ENCODE measurements at places on chromosomes 4 and X. TPM values are rescaled to one million over a fixed set of nuclear protein-coding genes. Genes with fewer than 3 reads are reported as not detected.

GRCh38 chr4:42344309-42344708 is 53.0 kb upstream of the SHISA3 start:
- H3K4me1 ChIP-seq: peaks cover 23% of the 10 kb centered on the region
- no peaks in the 10 kb centered on the region for H3K27me3 ChIP-seq
- no peak overlapping the region for H3K4me3 ChIP-seq

DNA sequence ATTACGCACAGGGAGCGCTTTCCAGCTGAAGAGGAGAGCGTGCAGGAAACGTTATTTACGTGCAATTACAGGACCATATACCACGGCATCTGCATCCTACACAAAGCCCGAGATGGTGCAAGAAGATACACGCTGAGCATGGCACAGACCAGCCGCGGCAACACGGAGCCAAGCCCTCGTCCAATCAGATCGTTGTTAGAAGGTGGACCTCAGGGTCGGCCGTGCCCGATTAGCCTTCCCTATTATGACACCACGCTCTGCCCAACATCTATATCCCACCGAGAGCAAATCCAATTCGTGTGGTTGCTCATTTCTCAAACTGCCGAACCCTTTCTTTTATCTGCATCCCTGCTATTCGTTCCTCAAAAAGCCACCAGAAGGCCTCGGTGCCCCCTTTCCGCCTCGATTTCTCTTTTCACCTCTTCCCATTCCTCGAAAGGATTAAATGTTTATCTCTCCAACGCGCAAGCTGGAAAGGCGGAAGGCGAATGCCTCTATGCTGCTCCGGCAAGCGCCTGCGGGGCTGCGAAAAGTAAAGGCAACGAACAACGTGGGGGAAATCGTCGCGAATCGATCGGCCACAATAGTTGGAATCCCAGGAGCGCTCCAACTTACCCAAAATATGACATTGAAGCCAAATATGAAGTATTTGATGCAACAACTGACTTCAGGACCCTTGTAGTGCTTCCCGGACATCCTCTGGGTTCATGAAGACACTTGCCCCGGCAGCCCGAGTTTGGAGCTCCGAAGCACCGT is 702 bp downstream of the TSPAN5 start:
- H3K27ac ChIP-seq: peak overlapping the region; percentile 94
- no peaks in the 10 kb centered on the region for H3K36me3 ChIP-seq
- peaks cover 69% of the 10 kb centered on the region for H3K4me1 ChIP-seq
- peak; percentile 83 for DNase-seq
- no peaks in the 10 kb centered on the region for H3K27me3 ChIP-seq

DNA sequence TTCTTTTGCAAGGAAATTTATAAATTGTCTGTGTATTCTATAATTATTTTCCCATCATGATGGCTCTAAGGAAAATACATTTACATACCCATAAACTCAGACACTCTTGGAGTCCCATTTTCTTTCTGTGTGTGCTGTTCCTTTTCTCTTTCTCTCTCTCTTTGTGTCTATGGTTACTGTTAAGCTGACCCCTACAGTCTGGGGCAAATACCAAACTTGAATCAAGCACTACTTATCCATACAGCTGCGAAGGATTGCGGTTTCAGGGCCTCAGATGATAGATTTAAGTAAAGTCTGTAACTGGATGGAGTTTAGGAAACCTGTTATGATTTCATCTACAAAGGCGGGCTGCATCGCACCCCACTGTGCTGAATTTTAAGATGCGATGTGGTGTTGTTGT is 150.2 kb downstream of the SHROOM3 start:
- H3K36me3 ChIP-seq: no peaks in the 10 kb centered on the region
- H3K27me3 ChIP-seq: no peaks in the 10 kb centered on the region
- H3K4me1 ChIP-seq: no peaks in the 10 kb centered on the region
- no peak for DNase-seq
- H3K4me3 ChIP-seq: no peak overlapping the region
- no peak overlapping the region for H3K27ac ChIP-seq

GRCh38 chr4:107619731-107620130 is 100.3 kb downstream of the PAPSS1 start:
- H3K27ac ChIP-seq: no peak overlapping the region
- no peaks in the 10 kb centered on the region for H3K36me3 ChIP-seq
- H3K4me3 ChIP-seq: no peak overlapping the region
- no peak for DNase-seq
- H3K4me1 ChIP-seq: no peaks in the 10 kb centered on the region

DNA sequence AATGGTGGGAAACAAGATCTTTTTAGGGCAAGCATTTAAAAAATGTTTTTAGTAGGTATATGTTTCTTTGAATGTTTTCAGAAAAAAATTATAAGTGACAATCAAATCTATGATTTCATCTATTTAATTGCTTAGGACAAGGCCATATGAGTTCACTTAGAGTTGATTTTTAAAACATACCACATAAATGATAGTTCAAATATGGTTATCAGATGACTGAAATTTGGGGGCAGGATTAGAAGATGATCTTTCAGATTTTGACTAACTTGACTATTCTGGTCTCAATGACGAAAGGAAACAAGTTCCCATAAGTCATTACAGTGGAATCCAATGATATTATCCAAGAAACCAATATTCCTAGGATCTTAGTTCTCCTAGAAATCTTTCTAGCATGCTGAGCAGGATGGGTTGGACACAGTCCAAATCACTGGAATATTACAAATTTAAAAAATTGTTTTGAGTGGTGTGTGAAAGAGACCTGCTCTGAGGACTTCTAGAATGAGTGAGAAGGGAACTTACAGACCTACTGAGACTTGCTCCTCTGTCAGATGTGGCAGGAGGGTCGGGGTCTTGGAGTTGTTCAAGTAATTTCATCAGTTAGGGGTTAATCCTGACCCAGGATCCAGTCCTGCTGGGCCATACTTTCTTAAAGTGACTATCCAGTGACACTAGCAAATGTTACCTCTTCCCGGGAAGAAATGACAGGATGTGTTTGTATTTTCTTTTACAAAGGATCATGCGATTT is 20.0 kb downstream of the RHOH start:
- H3K4me3 ChIP-seq: no peak overlapping the region
- DNase-seq: no peak
- no peak overlapping the region for H3K27ac ChIP-seq
- H3K27me3 ChIP-seq: peaks cover 1% of the 10 kb centered on the region
- H3K4me1 ChIP-seq: no peaks in the 10 kb centered on the region
- H3K36me3 ChIP-seq: no peaks in the 10 kb centered on the region

- H3K36me3 ChIP-seq: no peaks in the 10 kb centered on the region
- no peak overlapping the region for H3K4me3 ChIP-seq
- no peaks in the 10 kb centered on the region for H3K4me1 ChIP-seq
- no peak overlapping the region for H3K27ac ChIP-seq
- no peak for DNase-seq
- H3K27me3 ChIP-seq: no peaks in the 10 kb centered on the region
Observed at GRCh38 chrX:56987741-56988140, 7.6 kb downstream of the SPIN3 start.

- DNase-seq: no peak
- H3K4me1 ChIP-seq: no peaks in the 10 kb centered on the region
- no peaks in the 10 kb centered on the region for H3K27me3 ChIP-seq
- no peak overlapping the region for H3K27ac ChIP-seq
- no peaks in the 10 kb centered on the region for H3K36me3 ChIP-seq
- no peak overlapping the region for H3K4me3 ChIP-seq
Observed at GRCh38 chrX:124827258-124827845, 481.0 kb downstream of the SH2D1A start.

GRCh38 chr4:80187677-80188076 is 9.6 kb upstream of the PRDM8 start:
- no peak overlapping the region for H3K27ac ChIP-seq
- no peaks in the 10 kb centered on the region for H3K36me3 ChIP-seq
- peaks cover 26% of the 10 kb centered on the region for H3K4me1 ChIP-seq
- DNase-seq: no peak

GRCh38 chrX:1147611-1148515 is 64.6 kb downstream of the CRLF2 start:
- DNase-seq: no peak
- no peak overlapping the region for H3K4me3 ChIP-seq
- no peak overlapping the region for H3K27ac ChIP-seq

DNA sequence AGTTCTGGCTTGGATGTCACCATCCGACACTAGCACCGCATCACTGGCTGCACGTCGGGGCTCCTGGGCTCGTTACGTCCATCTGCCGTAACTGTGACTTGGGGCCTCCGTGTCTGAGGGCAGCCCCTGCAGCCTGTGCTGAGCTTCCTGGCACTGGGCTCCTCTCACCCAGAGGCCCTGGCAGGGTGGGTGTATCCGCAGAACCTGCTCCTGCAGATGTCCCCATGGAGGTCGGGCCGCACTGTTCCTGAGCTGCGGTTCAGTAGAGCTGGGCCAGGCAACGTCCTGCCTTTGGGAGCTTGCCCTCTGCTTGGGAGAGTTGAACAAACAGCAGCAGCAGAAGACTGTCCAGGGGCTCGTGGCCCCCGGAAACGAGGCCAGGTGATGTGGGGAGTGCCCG is 71.4 kb downstream of the RGS12 start:
- no peak for DNase-seq
- no peak overlapping the region for H3K27ac ChIP-seq
- H3K27me3 ChIP-seq: no peaks in the 10 kb centered on the region
- H3K36me3 ChIP-seq: no peaks in the 10 kb centered on the region

- H3K36me3 ChIP-seq: no peaks in the 10 kb centered on the region
- H3K27me3 ChIP-seq: no peaks in the 10 kb centered on the region
- H3K4me3 ChIP-seq: no peak overlapping the region
- no peak overlapping the region for H3K27ac ChIP-seq
Observed at GRCh38 chrX:42070866-42071265, 147.5 kb upstream of the CASK start.

GRCh38 chr4:185656467-185656931 is 121.2 kb upstream of the PDLIM3 start:
- H3K4me3 ChIP-seq: peak overlapping the region; percentile 5
- peak; percentile 61 for DNase-seq
- H3K27me3 ChIP-seq: no peaks in the 10 kb centered on the region
- H3K4me1 ChIP-seq: peaks cover 4% of the 10 kb centered on the region
- no peak overlapping the region for H3K27ac ChIP-seq

GRCh38 chr4:161581262-161582230 is 582.3 kb downstream of the FSTL5 start:
- H3K4me3 ChIP-seq: no peak overlapping the region
- no peak for DNase-seq
- no peaks in the 10 kb centered on the region for H3K36me3 ChIP-seq
- H3K27ac ChIP-seq: no peak overlapping the region
- H3K27me3 ChIP-seq: no peaks in the 10 kb centered on the region
- H3K4me1 ChIP-seq: peaks cover 21% of the 10 kb centered on the region

DNA sequence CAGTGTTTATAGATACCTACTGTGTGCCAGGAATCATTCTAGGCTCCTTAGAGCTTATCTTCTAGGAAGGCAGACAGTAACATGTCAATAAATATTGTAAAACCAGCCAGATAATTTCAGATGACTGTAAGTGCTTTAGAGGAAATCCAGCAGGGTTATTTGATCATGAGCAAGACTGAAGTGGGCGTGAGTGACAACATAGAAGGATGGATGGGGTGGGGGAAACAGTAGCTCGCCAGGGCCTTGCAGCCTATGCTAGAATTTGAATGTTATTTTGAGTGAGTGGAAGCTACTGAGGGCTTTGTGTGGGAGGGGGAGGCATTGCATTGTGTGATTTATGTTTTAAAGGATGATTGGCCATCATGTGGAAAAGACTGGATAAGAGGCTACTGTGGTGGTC is 6.7 kb downstream of the SRD5A3 start:
- peaks cover 5% of the 10 kb centered on the region for H3K4me1 ChIP-seq
- no peak for DNase-seq
- no peaks in the 10 kb centered on the region for H3K27me3 ChIP-seq
- H3K4me3 ChIP-seq: no peak overlapping the region
- no peak overlapping the region for H3K27ac ChIP-seq

GRCh38 chr4:79823148-79823763 is 249.8 kb downstream of the ANTXR2 start:
- H3K36me3 ChIP-seq: no peaks in the 10 kb centered on the region
- no peaks in the 10 kb centered on the region for H3K27me3 ChIP-seq
- H3K4me3 ChIP-seq: no peak overlapping the region
- H3K27ac ChIP-seq: no peak overlapping the region
- H3K4me1 ChIP-seq: no peaks in the 10 kb centered on the region

DNA sequence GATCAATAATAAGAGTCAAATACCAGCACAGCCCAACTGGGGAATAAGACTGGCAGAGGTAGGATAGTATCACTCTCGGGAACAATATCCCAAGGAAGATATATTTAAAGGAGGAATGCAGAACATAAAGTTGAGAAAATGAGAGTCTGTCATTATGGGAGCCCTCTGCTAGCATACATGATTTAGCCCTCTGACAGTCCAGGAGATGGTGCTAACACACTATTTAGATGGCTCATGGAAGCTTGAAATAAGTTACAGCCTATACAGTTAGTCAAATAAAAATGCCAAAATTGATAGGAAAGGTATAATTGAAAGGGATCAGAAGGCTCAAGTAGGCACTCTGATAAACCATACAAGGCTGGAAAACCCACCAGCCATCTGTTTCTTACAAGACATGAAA is 201.0 kb upstream of the NEIL3 start:
- no peak for DNase-seq
- no peaks in the 10 kb centered on the region for H3K4me1 ChIP-seq
- no peaks in the 10 kb centered on the region for H3K36me3 ChIP-seq
- no peak overlapping the region for H3K27ac ChIP-seq
- no peak overlapping the region for H3K4me3 ChIP-seq

DNA sequence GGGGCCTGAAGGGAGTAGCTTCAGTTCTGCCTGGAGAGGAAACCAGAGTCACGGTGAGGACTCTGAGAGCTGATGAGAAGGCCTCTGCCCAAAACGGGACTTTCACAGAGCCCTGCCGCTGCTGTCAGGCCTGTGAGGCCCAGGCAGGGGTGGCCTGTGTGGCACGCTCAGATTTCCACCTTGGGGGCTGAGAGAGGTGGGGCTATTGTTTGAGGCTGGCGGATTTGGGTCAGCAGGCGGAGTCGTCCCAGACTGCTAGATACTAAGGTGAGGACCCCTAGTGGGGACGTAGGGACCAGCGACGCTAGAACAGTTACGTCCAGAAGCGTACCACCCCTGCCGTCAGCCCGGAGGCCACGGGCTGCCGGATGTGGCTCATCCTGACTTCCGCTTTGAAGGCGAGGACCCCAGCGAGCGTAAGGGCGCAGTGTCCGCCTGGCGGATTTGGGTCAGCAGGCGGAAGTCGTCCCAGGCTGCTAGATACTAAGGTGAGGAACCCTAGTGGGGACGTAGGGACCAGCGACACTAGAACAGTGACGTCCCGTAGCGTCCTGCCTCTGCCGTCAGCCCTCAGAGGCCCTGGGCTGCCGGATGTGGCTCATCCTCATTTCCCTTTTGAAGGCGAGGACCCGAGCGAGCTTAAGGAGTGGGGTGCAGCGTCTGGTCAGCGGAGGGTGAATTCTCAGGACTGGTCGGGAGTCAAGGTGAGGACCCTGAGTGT is at the start of gene MAGEB1:
TSS of gene MAGEB1 (plus strand) at position 378 of the 721 bp plus-strand sequence. CDS start 3,348 bp downstream, outside the sequence.
- no peaks in the 10 kb centered on the region for H3K36me3 ChIP-seq
- no peak for DNase-seq
- no peak within 1 kb of the TSS for H3K4me3 ChIP-seq
- H3K27me3 ChIP-seq: no peaks in the 10 kb centered on the region
- H3K27ac ChIP-seq: no peak within 1 kb of the TSS

NLGN4X gene
- total RNA-seq: not detected

GSX2 gene
- total RNA-seq: not detected

LRP2BP gene
- 0.32 TPM for total RNA-seq

LPAR4 gene
- 0.49 TPM for total RNA-seq

GPRIN3 gene
- 2.2 TPM for total RNA-seq

SULT1E1 gene
- total RNA-seq: 34.5 TPM

SEC24D gene
- total RNA-seq: 133 TPM

ELMOD2 gene
- 20.5 TPM for total RNA-seq

GUF1 gene
- 19.9 TPM for total RNA-seq
